ENCODE measurements at places on chromosomes 13 and 19.

DNA sequence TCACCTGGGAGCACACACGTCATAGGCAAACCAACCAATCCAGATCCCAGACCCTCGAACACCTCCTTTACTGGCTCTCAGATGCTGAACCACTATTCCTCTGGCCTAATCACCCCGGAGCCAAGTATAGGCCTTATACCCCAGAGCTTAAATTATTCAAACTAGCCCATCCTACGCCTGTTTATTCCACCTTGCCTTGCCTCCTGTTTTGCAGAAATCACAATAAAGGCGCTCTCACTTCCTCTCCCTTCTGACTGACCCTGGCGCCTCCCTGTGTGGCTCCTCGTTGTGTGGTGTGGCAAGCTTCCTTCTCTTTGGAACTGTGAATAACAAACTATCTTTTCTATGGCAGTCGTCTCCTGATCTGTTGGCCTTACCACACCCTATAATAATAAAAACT lies 354.9 kb downstream of the ENOX1 start:
- DNase-seq, result no peak

DNA sequence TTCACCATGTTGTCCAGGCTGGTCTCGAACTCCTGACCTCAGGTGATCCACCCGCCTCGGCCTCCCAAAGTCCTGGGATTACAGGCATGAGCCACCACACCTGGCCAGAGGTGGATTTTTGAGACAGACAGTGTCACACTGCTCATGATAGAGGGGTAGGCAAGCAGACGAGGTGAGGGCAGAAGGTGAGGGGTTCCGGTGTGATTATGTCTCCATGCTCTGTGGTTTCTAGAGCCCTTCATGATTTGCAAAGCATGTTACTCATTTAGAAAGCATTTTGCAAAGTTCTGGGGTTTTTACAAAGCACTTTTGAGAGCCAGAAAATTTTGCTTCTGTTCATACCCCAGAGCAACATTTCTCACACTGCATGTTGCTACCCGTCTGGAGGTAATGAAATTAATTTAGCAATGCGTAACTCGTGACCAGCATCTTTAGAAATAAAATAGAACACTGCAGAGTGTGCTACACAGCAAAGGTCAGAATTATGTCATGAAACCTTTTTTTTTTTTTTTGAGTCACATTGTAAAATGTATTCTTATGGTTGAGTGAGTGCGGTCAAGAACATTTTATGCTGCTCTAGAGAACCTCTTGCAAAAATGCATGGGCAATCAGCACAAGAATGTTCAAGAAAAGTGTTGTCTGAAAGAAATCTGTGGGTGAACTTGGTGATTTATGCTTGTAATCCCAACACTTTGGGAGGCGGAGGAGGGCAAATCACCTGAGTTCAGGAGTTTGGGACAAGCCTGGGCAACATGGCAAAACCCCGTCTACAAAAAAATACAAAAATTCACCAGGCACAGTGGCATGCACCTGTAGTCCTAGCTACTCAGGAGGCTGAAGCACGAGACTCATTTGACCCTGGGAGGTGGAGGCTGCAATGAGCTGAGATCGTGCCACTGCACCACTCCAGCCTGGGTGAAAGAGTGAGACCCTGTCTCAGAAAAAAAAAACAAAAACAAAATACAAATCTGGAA lies 58.0 kb downstream of the MAP4K1 start:
- DNase-seq, result no peak

DNA sequence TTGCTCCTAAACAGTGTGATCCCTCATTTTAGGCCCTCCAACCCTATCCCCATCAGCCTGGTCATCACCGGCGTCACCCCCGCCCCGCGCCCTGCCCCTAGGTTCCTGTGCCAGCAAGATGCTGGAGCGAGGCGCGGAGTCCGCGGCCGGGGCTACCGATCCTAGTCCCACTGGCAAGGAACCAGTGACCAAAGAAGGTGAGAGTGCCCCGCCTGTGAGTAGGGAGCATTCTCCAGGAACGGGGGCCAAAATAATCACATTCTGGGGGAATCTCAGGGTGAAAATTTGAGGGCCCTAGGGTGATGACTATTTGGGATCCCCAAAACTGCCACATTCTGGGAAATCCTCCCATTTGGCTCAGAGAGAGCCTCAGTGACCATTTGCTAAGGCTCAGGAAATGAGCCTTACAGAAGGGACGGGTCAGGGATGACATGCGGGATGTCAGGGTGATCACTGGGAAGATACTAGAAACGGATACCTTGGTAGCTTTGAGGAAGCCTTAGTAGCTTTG lies 1.4 kb downstream of the ZNF575 start:
- no peak for DNase-seq

- no peak for DNase-seq
Measured at GRCh38 chr13:30376426-30377311, 45.6 kb upstream of the UBE2L5 start.

DNA sequence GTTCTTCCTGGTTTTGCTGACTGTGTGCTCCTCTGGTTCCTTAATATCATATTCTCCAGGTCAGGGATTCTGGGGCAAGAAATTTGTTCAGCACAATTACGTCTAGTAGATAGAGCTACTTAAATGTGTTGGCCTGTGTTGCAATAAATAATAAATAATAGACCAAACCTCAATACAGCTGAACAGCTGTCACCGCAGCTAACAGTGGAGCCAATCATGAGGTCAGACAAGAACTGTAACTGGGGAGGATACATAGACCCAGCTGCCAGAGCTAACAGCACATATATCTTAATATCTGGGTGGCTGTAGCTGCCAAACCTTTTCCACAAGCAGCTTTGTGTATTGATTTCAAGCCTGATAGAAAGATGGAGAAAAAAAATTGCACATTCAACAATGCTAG lies 1596.3 kb upstream of the PCDH20 start:
- DNase-seq, result no peak

- no peak for DNase-seq
Measured at GRCh38 chr13:42836930-42837690, 55.7 kb downstream of the FAM216B start.

DNA sequence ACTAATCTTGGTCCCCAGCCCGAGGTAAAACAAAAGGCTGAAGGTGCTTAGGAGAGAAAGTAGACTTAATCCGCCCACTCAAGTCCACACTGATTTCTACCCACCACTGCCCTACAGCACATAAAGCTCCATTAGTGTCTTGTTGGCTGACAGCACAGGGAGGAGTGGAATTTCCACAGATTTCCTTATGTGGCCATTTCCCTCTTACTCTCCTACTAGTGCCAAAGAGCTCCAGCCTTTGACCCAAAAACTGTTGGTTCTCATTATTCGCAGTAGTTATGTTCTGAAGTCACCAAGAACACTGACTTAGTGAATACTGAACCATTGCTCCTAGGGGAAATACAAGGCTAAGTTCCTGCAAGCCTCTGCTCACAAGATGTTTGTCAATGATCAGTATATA lies 61.2 kb downstream of the RAB20 start:
- DNase-seq, result no peak

DNA sequence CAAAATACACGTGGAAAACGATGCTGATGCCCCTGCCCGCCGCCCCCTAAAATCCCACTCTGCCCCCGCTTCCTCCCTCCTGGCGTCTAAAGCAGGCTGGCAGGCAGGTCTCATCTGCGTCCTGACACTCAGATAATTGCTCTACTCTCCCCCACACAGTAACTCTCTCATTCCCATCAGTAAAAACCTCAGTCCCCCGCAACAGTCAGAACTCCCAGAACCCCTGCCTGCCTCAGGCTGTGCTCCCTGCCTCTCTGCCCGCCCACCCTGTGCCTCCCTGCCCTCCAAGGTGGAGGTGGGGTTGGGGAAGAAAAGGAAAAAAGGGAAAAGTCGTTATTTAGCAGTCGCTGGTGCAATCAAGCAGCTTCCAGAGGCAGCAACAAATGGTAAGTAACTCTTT lies 473.7 kb downstream of the EFNB2 start:
- DNase-seq, result no peak

DNA sequence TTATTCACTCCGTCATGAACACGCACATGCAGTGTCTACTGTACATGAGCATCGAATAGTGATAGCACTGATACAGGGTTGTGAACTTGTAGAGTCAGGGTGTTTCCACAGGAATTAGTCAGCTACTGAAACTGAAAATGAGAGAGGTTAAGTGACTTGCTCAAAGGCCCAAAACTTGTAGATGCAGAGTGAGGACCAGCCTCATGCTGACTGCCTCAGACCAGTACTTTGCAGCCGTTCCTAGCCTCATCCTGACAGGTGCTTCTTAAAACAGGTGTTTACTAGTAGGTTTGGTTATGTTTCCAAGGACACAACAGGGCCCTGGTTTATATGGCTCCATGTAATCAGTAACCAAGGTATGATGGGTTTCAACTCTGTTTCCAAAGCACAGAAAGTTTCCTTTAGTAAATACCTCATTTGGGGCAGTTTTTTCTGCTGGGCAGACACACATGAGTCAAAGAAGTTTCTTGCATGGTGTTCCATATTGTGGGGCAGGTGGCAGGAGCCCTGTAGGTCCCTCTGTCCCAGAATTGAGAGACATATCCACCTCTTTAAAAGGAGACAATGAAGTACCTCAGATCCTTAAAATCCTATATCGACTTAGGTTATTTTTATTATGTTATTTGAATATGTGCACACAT lies 16.0 kb downstream of the FGF9 start:
- DNase-seq, result no peak

GRCh38 chr13:25677956-25678355 lies 306.2 kb downstream of the ATP8A2 start:
- no peak for DNase-seq
